ENCODE measurements at places on chromosomes 1 and 21.

GRCh38 chr1:1594602-1595260, 5.2 kb downstream of the FNDC10 start:
- DNase-seq: peak; percentile 45

- peak; percentile 56 for DNase-seq
Observed at GRCh38 chr1:205528887-205529825, 24.7 kb downstream of the CDK18 start.

DNA sequence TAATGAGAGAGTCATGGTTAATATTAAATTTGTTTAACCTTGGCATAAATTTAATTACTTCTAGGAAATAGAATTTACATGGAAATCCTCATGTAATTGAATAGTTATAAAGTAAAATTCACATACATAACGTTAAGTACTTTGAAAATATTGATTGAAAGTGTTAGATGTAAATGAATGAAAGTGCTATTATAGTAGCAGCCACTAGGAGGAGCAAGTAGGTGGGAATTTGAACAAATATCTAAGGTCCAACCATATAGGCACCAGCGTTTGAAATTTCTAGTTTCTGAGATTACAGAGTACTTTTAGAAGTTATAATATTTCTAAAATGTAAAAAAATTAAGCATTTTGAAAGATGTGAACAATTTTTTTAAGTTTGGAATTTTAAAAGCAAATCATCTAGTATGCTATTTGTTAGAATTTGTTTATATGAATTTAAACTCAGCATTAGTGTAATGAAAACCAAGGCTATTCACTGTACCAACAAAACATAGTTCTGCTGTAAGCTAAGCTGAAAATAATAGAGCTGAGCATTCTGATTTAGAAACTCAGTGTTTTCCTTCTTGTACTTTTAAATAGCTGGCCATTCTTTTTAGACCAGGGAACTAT, 3.3 kb downstream of the B3GALT2 start:
- DNase-seq: no peak

DNA sequence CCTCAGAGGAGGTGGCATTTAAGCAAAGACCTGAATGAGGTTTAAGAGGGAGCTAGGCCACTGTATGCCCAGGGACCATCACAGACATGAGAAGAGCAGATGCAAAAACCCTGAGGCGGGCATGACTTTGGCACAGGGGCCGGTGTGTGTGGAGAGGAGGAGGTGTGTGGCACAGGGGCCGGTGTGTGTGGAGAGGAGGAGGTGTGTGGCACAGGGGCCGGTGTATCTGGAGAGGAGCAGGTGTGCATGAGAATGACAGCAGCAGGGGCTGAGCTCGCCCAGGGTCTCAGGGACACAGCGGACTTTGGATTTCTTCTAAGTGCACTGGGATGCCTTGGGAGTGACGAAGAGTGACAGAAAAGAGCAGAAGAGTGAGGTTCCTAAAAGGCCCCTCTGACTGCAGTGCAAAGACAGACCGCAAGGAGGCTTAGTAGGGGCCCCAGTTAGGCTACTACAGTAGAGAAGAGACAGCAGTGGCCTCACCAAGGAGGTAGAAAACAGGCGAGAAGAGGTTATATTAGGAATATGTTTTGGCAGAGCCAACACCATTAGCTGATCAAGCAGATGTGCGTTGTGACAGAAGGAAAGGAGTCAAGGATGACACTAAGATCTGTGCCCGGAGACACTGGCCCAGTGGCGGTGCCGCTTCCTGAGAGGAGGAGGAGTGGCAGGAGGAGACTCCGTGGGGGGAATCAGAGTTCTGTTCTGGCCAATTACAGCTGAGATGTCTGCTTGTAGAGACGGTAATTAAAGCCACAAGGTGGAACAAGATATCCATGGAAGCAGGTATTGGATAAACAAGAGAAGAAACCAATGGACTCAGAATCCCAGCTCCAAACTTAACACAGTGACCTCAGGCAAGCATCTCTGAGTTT, 18.4 kb downstream of the ZBTB17 start:
- no peak for DNase-seq

GRCh38 chr1:223733898-223734852, 21.8 kb downstream of the CAPN2 start:
- DNase-seq: no peak

DNA sequence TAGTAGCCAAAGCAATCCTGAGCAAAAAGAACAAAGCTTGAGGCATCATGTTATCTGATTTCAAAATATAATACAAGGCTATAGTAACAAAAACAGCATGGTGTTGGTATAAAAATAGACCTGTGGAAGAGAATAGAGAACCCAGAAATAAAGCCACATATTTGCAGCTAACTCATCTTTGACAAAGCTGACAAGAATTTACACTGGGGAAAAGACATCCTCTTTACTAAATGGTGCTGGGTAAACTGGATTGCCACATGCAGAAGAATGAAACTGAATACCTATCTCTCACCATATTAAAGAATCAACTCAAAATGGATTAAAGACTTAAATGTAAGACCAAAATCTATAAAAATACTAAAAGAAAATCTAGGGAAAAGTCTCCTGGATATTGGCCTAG, 59.5 kb upstream of the CD55 start:
- DNase-seq: no peak

DNA sequence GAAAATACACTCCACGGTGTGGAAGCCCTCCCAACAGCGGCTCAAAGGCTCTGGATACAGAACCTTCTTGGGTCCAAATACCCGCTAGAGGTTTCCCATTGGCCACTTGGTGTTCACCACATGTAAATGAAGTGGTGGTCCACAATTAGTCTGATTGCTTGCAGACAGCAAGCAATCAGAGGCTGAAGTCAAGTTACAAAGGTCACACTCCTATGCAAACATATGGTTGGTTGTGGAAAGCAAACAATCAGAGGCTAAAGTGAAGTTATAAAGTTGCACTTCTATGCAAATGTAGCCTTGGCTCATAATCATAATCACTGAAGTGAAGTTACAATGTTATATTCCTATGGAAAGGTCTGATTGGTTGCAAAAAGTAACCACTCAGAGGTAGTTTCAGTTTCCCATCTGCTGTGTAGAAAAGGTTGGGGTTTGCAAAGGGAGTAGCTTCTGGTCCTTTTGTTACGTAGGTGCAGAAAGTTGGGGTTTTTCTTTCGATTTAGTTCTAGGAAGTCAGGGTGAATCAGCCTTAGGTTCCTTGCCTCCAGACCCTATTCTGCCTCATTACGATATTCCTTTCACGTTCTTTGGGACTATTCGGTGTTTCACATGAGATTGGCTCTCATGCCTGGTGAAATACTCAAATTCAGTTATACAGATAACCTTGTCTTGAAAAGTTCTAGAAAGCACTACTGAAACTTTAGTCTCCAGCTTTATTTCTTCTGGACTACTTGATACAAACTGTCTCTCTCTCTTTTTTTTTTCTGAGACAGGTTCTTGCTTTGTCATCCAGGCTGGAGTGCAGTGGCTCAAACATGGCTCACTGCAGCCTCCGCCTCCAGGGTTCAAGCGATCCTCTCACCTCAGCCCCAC, 36.7 kb upstream of the MTF2 start:
- DNase-seq: no peak

DNA sequence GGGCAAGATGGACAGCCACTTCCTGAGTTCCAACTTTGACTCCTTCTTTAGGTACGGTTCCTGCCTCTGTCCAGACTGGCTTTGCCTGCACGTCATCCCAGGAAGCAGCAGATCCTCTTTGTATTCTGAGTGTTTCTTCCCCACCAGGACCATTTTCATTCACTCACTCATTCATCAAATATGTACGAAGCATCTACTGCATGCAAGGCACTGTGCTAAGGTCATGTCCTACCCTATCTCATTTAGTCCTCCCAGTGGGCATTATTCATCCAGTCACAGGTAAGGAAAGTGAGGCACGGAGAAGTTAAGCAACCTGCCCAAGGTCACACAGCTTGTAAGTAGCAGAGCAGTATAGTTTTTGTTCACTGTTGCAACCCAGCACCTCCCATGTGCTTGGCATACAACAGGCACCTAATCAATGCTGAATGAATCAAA, 13.9 kb downstream of the CRYBG2 start:
- DNase-seq: no peak

DNA sequence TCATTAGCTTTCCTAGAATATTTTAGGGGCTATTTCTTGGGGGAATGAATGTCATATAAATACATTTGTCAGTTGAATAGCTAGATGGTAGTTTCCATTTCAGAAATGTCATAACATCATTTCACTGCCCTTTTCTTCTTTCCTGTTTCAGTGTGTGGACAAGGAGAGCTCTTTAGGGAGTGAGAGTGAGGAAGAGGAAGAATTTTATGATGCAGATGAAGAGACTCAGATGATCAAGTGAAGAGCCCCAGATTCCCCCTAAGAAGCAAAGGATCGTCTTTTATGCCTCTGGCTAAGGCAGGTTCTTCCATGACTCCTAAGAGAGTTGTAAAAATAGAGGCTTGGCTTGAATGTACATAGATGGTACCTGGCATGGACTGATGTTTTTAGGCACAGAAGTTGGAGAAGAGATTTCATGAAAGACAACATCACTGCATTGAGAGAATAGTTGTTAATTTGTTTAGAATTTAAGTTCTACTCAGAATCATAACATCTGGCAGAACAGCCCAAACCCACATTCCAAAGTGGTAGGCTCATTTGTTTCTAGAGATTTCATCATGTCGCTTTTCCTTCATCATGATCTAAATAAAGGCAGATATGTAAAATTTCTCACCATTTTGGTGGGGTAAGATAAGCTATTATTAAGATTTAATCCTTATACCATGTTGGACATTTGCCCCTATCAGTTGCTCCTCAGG, 44.2 kb upstream of the MAB21L3 start:
- DNase-seq: no peak

DNA sequence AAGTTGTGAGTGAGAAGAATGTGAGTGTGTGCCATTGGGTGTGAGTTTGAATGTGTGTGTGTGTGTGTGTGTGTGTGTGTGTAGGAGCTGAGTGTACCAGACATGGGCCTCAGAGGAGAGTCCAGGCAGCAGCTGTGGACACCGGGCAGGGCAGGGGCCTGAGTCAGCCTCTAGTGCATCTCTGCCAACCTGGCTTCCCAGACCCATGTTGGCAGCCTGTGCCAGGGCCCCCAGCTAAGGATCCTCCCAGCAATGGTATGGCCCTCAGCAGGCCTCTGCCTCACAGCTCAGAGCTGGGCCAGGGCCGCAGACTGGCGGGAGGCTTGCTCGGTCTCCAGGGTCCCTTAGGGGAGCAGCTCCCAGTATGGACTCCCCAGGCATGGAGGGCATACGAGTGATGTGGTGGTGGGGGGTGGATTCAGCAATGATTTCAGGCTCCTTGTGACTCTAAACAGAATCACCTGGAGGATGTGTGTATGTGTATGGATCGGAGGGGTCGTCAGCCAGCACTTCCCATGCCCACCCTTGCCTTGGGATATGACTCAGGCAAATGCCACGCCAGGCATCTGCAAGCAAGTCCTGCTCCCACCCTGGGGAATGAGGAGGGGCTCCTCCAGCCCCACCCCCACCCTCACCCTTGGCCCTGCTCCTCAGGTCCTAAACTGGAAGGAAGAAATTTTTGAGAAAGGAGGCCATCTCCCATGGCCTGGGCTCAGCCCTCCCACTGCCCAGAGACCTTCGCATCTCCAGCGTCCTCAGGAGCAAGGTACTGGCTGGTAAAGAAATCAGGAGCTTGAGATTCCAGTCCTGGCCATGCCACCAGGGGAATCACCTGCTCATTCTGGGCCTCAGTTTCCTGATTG, 1.8 kb upstream of the FOXO6 start:
- DNase-seq: no peak

- DNase-seq: no peak
Observed at GRCh38 chr1:38505944-38506343, 353.6 kb downstream of the RRAGC start.

DNA sequence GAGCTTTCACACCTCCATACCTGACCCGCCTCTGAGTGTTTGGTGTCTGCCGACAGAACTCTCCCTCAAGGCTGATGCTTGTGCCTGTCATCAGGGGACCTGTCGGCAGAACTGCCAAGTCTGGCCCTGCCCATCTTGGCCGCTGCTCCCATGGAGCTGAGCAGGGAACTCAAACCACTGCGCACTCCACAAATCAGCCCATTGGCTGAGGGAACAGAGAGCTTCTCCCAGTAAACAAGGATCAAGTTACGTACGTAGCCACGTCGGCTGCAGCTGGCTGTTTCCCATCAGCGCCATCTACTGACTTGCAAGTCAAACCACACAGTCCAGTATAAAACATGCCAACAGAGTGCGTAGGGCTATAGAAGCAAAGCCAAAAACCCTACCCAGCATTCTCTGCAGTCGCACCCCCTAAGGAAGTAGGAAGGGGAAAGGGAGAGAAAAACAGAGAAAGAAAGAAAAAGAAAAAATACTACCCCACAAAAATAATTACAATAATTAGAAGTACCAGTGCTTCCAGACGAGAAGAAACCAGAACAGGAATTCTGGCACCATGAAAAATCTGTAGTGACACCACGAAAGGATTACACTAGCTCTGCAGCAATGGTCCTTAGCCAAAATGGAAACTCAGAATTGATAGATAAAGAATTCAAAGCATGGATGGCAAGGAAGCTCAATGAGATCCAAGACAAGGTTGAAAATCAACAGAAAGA, 13.1 kb downstream of the KRTAP13-1 start:
- peak; percentile 93 for DNase-seq

DNA sequence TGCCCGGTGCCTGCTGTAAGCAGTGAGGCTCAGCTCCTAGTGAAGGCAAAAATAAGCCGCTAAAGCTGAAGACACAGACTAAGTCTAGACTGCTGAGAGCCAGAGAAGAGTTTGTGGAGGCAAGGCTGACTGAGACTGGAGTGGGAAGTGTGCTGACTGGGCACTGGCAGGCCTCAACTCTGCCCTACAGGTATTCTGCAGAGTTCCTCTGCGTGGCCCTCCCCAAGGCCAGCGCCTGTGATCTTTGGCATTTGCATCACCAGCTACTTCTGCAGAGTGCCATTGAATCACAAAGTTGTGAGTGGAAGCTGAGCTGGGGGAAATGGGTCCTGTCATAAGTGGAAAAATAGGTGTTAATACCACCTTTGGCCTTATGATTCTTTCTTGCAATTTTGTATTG, 905.7 kb downstream of the PLA2G4A start:
- no peak for DNase-seq

DNA sequence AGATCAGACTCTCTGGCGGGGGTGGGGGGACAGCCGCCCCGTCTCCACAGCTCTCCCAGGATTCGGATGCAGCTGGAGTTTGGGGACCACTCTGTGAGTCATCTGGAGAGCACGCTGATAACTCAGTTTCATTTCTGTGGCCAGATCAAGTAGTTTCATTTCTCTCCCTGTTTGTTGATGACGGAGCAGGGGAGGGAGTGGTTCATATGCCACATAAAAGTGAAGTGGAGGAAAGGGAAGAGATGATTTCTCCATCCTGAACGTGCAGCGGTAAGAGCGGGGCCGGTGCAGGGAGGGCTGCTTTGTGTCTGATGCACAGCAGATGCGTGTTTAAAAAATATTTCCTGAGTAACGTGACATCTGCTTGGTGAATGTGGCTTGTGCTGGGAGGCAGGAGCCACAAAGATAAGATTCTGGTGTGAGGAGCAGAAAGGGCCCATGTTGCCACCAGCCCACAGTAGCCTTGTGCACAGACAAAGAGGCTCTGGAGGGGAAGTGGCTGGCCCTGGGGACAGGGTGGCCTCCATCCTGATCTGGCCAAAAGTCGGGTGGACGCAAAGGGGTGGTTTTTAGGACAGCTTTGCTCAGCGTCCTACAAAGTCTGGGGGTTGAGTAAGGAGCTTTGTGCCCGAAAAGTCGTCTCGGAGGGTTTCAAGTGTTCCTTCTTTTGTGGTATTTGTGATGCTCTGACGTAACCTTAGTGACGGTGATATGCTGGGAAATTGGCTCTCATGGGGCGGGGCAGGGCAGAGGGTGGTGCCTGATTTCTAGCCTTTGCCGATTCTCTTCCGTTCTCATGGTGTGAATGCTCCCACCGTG, at the start of gene MX2:
MX2 (plus strand) TSS at position 242 of the 819 bp plus-strand sequence. CDS start 14,880 bp downstream, outside the sequence.
- no peak for DNase-seq
